ENCODE measurements at places on chromosomes 11 and 22.

DNA sequence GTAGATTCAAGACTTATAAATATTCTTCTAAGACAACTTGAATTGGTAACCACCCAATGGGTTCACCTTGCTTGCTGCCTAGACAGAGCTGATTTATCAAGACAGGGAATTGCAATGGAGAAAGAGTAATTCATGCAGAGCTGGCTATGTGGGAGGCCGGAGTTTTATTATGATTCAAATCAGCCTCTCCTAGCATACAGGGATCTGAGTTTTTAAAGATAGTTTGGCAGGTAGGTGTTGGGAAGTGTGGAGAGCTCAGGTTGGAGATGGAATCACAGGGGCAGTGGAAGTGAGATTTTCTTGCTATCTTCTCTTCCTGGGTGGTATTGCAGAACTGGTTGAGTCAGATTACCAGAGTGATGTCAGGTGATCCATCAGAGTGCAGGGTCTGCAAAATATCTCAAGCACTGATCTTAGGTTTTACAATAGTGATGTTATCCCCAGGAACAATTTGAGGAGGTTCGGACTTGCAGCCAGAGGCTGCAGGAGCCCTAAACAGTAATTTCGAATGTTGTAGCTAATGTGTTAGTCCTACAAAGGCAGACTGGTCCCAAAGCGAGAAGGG is 1448.6 kb upstream of the RAG2 start:
- DNase-seq = no peak

- no peak for DNase-seq
Observed at GRCh38 chr11:123194337-123195187, 486 bp downstream of the CLMP start.

DNA sequence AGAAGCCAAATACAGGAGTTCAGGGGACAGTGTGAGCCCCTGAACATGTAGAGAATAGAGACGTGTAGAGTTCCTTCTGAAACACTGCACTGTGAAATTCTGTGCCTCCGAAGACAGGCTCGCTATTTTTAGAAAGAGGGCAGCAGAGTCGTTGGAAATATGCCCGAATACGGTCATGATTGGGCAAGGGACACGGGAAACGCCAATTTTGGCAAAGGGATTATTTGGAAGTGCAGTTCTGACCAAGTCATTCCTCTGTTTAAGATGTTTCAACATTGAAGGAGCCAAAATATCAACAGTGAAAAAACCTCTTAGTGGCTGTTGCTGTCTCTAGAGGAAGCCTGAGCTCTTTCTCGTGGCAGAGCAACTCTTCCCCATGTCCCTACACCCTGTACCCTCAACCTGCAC is 9.5 kb upstream of the CBX6 start:
- no peak for DNase-seq

DNA sequence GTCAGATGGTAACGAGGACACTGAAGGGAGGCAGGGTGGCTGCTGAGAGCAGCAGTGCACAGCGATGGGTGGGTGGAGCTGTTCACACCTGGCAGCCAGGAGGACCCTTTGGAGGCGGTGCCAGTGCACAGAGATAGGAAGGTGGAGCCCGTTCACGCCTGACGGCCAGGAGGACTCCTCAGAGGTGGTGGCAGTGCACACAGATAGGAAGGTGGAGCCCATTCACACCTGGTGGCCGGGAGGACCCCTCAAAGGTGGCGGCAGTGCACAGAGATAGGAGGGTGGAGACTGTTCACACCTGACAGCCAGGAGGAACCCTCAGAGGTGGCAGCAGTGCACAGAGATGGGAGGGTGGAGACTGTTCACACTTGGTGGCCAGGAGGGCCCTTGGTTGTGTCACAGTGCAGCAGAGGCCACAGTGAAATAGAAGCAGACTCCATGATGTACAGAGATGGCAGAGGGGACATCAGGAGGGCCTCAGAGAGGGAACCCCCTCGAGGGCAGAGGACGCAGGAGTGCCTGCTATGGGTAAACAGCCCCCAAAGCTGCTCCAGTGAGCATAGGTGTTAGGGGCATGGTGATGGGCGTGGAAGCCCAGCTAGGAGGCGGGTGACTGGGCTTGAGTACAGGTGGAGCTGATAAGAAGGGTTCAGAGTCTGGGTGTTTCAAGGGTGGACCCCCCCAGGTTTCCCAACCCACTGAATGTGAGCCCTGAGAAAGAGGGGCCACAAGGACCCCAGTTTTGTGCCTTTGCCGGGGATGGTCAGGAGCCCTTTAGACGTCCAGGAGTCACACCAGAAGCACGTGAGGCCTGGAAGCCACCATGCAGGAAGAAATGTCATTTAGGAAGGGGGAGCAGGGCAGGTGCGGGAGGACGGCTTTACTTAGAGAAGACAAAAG is 566.7 kb downstream of the BRD1 start:
- no peak for DNase-seq

GRCh38 chr11:99773646-99774045 is 752.9 kb downstream of the CNTN5 start:
- DNase-seq = peak; percentile 22

DNA sequence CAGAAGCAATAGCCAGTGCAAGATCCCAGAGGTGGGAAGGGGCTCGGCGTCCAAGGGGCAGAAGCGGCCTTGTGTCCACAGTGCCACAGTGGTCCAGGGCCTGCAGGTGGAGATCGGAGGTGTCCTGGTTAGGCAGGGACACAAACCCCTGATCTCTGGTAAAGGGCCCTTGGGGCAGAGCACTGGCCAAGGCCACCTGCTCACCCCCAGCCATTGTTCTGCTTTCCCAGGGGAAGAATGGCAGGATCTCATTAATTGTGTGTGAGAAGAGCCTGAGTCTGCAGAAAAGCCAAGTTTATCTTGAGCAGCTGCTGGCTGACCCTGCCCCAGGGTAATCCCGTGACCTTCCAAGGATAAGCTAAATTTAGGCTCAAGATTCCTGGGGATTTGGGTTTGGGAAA is 3.1 kb upstream of the CLDN5 start:
- no peak for DNase-seq

- no peak for DNase-seq
Observed at GRCh38 chr22:31692186-31692886, 30.3 kb upstream of the PISD start.

DNA sequence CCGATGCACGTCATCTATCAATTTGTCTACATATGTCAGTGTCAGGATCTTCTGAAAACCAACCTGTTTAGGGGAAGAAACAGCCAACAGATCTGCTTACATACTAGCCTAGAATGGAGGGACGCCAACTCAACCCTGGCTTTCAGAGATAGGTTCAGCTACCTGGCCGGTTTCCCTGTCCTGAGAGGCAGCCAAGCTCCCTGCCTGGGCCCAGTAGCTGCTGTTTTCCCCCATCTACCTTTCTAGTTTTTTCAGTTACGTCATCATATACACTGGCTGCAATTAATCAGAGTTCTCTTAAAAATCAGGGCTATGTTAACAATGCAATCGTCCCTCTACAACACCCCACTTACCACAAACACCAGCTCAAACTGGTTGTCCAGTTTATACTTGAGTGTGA is 1.0 kb downstream of the SRPRA start:
- DNase-seq = no peak

GRCh38 chr11:103042161-103042560 is 49.8 kb downstream of the DCUN1D5 start:
- no peak for DNase-seq

GRCh38 chr11:393219-394033 is 583 bp upstream of the PKP3 start:
- DNase-seq = peak; percentile 77

- no peak for DNase-seq
Observed at GRCh38 chr11:69250186-69251056, 43.5 kb upstream of the MYEOV start.

- no peak for DNase-seq
Observed at GRCh38 chr11:1393038-1393710, 3.4 kb downstream of the BRSK2 start.

GRCh38 chr22:37182101-37182948 is 5.7 kb downstream of the C1QTNF6 start:
- no peak for DNase-seq

DNA sequence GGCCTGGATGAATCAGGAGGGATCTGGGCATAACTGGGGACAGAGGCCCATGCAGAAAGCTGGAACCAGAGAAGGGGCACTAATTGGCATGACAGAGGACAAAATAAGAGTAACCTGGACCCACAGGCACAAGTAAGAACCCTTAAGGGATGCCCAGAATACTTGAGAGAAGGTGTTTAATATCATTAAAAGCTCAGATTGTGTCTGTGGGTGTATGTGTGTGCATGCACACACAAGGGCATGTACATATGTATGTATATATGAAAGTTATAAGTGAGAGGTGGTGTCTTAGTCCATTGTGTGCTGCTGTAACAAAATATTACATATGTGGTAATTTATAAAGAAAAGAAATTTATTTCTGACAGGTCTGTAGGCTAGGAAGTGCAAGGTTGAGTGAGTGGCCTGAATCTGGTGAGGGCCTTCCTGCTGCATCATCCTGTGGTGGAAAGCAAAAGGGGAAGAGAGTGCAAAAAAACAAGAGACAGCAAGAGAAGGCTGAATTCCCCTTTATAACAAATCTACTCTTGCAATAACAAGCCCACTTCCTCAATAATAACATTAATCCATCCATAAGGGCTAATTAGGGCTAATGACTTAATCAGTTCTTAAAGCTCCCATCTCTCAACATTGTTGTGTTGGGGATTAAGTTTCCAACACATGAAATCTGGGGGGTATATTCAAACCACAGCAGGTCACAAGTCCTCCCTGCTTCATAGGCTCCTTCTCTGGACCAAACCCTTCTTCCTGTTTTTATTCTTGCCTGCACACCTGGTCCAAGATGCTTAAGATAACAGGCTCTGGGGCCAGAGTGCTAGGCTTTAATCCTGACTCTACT is 68.3 kb upstream of the POU2AF2 start:
- no peak for DNase-seq

- peak; percentile 32 for DNase-seq
Observed at GRCh38 chr11:120807414-120808150, 216.3 kb upstream of the TBCEL start.

DNA sequence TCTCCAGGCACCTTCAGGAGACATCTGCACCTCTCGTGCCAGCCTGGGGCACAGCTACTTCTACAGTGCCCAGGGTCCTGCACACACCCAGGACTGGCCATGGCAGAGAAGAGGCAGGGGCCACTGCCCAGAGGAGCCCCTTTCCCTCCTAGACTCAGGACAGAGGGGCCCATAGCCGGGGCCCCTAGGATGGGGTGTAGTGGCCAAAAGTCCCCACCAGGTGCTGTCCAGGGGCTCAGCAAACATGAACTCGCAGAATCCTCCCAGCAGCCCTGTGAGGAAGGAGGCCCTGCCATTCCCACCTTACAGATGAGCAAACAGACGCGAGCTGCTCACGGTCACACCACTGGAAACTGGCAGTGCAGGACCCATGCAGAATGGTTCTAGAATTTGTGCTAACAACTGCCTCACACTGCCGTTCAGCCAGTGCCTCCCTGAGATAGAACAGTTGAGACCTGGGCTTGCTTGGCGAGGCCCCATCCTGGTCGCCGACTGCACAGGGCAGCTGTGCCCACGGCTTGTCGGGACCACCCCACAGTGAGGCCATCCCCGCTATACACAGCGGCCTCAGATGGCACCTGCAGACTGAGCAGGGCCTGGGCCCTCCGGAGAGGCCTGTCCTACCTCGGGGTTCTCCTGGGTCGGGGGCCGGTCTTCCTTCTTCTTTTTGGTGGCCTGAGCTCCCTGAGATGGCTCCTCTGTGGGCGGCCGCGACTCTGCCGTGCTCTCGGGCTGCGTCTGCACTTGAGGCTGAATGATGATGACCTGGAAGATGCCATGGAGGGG is 96.4 kb downstream of the PHF21B start:
- no peak for DNase-seq

- DNase-seq = no peak
Observed at GRCh38 chr11:14275076-14275475, 83.9 kb downstream of the RRAS2 start.

GRCh38 chr11:86198139-86198538 is 46.4 kb upstream of the EED start:
- DNase-seq = no peak

DNA sequence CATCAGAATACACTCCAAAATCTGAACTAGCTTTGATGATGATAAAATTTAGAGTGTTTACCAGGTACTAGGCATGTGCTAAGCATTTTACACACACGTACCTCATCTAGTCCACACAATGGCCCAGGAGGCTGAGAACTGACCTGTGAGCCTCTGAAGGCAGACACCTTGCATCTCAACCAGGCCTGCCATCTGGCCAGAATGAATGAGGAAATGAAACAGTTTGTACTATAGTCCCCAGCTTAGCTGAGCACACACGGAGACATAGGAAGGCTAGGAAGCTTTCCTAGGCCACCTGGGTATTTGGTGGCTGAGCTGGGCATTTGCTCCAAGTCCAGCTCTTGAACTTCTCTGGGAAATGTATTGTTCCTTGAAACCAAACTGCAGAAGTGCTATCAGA is 6.9 kb upstream of the SHANK3 start:
- no peak for DNase-seq

DNA sequence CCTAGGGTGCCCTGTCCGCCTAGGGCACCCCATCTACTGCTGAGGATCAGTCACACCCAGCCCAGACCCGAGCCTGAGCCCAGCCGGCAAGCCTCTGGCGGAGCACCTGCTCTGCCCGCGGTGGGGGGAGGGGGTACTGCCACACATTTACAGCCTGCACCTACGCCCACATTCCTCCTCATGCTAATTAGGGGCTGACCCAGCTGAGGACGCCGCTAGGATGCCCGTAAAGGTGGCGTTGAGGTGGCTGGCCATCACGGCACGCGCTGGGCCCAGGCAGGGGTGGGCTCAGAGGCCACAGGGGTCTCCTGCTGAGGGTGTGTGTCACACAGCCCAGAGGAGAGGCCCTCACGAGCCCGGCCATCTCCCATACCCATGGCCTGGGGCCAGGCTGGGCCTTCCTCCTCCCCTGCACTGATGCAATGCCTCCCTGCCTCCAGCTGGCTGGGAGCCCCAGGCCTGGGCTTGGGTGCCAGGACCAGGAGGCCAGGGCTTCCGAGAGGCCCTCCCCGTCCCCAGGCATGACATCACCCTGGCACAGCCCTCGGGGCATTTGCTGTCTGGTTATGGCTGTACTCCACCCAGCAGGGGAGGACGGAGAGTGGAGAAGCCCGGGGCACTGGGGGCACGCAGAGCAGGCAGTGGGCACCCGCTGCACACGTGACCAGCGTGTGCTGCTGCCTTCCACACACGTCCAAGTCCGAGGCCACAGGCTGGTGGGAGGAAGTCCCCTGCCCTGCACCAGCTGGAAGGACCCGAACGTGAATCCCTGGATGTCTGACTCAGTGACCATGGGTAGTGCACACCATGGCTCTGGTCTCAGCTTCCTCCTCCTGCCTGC is 12.7 kb downstream of the DUSP8 start:
- peak; percentile 74 for DNase-seq

DNA sequence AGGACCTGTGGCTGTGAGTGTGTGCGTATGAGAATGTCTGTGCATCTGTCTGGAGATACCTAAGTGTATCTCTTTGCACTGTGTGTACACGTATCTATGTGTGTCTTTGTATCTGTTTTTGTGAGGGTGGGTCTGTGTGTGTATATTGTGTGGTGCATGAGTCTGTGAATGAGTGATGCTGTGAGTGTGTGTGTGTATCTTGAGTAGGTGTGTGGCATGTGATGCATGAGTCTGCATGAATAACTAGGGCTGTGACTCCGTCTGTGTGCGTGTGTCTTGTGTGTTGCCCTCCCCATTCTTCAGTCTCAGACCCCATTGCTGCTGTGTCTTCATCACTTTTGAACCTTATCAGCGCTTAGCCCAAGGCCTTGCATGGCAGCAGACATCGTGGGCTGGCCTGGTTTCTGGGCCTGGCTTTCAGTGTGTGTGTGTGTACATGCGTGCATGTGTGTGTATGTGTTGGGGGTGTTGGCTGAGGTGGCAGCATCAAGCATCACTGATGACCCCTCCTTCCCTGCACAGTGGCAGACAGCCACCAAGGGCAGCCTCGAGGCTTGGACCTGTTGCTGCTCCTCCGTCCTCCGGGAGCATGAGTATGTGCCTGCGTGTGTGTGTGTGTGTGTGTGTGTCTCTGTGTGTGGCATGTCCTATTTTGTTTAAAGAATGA is 1.4 kb downstream of the SGSM1 start:
- no peak for DNase-seq
